RCC 7860 (cell line): ENCODE measurements at places on chromosomes 2 and 18.

GRCh38 chr2:12303181-12304030 lies 413.3 kb upstream of the TRIB2 start:
- DNase-seq, result peak; percentile 80

- DNase-seq, result peak; percentile 63
Observed at GRCh38 chr2:204691911-204692510, 146.7 kb downstream of the PARD3B start.

DNA sequence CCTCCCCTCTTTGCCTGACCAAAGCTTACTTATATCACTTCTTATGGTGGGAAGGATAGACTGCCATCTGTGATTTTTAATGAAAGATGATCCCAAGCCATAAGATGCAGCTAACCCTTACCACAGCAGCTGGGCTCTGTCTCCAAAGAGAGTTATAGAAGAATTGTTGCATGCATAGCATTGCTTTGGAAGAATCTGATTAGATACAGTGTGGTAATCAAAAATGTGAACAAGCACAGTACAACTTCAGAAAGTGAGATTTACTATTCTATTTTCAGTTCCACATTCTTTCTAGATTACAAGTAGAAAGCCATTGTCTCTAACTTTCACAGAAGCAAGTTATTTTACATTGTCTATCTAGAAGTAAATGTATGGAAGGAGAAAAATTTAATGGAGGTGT lies 129.0 kb upstream of the ACVR2A start:
- DNase-seq, result no peak

- DNase-seq, result no peak
Observed at GRCh38 chr18:51824746-51825145, 515.3 kb upstream of the DCC start.

- DNase-seq, result no peak
Observed at GRCh38 chr18:6069539-6069938, 174.2 kb upstream of the TMEM200C start.

DNA sequence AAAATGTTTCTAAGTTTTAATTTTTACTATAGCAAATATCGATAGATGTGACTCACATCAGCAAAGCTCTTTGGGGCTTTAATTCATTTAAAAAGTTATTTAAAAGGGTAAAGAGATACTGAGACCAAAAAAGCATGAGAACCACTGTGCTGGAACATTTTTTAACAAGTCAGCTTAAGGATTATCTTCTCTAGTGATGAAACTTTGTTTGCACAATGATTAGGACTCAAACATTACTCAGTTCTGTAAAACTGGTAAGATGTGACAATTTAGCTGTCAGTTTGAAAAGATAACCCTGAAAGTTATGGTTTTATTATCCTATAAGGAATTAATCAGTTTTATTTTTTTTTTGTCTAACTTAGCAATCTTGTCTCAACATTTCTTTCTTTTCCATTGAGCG lies 301.4 kb downstream of the TSN start:
- no peak for DNase-seq

- DNase-seq, result no peak
Observed at GRCh38 chr18:39215920-39216319, 1650.3 kb upstream of the CELF4 start.

DNA sequence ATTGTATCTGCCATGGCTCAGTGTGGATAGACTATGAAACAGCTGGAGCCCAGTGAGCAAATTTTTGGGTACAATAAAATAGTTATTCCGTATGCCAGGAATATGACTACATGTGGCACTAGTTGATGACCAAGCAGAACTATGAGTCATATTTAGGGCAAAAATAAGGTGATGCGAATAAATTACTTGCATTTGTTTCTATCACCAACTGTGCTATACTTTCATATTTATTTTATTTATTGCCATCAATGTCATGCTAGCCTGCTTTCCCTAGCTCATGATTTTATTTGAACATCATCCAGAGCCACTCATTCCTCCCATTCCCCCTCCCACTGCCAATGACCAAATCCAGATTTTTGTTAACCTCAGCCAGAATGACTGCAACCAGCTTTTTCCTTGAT lies 13.3 kb upstream of the FAP start:
- DNase-seq, result no peak

DNA sequence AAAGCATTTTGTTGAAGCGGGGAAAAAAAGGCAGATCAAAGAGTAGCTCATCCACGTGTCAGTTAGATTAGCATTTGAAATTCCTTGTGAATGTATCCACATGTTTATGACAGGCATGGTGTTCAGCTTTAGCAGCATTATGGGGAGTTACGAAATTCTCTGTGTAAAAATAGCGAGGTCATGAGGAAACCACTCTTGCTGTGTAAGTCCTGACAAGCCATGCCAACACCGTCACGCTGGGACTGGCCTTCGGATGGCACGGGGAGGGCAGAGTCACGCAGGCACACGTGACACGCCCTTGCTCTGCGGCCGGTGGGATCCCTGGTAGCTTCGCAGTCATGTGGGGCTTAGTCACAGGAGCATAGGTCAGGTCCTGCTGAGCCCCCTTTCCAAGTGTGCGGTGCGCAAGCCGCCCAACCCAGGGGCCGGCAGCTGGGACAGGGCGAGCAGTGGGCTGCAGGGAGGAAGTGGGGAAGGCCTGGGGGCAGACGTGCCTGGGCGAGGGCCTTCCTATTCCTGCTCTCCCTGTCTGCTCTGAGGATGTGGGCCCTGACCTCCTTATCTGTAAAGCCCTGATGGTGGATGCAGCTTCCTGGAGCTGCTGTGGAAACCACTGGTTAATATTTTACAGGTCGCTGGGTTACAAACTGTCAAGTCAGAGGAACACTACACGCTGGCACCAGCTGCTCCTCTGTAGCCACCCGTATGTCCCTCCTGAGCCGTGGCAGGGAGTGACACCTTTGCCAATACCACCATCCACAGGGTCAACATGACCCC lies 18.0 kb downstream of the MBP start:
- peak; percentile 97 for DNase-seq
